Osteocyte (in vitro differentiated cells): ENCODE measurements at places on chromosomes 11 and 22.

DNA sequence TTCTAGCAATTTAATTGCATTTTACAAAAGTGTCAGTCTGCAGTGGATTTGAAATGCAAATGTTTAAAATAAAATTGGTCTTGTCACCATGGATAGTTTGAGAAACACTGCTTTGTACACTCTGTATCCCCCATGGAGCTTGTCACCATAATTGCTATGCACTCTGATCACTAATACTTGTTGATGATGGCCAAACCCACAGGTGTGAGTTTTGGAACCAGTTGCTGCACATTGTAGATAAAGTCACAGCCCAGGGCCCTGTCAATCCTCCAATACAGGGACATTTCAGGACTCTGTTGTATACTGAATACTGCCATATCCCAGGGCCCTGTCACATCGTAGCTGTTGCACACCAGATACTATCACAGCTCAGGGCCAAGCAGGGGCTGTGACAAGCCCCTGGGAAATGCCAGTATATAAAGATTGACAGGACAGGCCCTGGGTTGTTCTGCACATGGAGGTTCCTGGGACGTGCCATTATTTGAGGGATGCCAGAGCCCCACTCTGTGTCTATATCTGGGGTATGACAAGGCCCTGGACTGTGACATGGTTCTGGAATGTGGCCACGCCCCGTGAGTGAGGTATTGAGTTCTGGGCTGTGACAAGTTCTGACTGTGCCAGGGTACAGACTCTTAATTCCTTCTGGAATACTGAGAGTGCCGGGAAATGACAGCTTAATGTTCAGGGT lies 27.9 kb upstream of the SMPD1 start:
- DNase-seq, result no peak

DNA sequence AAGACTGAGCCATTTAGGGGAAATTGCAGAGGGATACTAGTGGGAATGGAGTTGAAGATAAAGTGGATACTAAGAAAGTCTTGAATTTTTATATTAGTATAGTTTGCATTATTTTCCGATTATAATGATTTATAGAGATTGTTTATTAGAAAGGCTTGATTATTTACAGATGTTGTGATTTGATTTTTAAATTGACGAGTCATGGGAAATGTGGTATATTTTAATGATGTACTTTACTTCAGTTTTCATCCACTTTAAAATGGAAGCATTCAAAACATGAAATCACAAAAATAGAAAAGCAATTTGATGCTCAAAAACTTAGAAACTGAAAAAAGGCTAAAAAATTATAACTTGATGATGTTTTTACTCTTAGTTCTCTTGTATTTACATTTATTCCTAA lies 21.2 kb downstream of the USP47 start:
- DNase-seq, result no peak

DNA sequence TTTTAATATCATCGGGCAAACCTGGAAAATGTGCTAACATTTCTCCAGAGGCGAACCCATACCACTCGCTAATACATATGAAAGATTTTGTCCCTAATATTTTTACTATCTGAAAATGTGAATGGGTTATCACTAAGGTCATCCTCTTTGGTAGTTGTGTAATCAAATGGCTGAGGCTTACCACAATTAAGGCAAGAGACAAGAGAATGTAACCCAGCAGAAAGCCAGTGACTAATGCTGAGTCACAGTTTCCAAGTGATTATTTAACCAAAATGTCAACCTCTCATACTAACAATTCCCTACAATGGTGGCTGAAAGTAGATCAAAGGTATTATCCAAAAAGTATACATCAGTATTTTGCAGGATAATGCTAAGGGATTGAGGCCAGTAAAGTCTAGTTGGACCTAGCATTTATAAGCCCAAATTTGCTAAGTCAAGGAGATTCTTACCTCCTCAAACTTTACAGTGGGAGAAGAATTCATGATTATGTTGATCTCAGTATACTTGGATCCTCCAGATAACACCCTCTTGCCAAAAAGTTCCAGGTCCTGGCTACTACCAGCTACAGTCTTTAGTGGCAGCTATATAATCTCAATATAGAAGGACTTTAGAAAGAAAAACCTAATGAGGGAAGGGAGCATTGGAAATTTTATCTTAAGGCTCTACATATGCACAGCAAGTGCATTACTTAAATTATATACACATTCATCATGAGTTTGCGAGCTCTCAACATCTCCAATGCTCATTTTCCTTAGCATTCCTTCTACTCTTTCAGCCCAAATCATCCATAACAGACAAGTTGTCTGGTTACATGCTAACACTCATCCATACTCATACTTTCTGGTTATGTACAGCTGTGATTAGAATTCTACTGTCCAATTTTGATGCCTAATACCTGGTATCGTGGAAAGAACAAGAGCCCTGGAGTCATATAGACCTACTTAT lies 25.4 kb downstream of the SIK3 start:
- DNase-seq, result no peak

DNA sequence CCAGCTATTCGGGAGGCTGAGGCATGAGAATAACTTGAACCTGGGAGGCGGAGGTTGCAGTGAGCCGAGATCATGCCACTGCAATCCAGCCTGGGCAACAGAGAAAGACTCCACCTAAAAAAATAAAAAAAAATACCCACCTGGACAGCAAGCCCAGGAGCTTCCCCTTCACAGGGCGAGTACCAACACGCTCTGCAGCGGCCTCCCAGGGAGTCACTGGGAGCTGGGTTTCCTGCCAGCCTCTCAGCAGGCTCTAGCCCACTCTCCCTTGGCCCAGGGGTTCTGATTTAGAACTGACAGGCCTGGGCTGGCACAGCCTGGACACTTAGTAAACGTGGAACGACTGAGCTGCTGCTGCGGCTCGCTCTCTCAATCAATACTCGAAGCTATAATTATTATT lies 2.0 kb upstream of the CABP7 start:
- no peak for DNase-seq

DNA sequence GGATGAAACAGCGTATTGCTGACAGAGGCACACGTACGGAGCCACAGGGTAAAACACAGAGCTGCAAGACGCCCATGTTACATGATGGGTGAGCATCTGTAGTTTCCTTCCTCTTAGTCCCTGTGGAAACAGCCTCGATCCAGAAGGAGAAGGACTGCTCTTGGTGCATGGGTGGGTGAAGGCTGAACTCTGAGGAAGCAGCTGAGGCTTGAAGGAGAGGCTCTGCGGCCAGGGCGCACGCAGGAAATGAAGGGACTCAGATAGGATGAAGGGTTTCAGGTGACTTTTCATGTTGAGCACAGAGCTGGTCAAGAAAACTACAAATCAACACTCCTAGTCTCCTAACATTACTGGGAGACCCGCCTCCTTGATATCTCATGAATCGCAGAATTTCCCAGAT lies 65.7 kb upstream of the ADA2 start:
- no peak for DNase-seq

GRCh38 chr22:45907996-45908395 lies 69.0 kb downstream of the WNT7B start:
- no peak for DNase-seq

DNA sequence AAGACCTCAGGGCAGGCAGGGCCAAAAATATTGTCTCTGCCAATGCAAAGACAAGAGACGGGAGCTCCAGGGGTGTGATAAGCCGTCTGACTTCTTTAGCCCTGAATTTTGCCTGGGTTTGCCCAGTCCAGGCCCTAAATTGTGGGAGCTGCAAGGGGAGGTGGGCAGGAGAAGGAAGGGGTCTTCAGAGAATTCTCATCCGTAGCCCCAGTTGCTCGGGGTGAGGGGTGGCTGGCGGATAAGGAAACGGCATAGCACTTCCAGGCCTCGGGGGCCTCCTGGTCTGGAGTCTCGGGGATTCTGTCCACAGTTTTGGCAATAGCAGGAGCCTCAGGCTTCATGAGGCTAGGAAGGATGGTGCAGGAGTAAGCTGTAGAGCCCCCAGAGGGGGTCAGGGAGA lies 7.4 kb downstream of the CD5 start:
- DNase-seq, result no peak

- no peak for DNase-seq
These were observed 17.5 kb upstream of the SHISAL1 start for GRCh38 chr22:44330188-44330743.

GRCh38 chr11:8258289-8258688 lies 5.4 kb downstream of the LMO1 start:
- no peak for DNase-seq

DNA sequence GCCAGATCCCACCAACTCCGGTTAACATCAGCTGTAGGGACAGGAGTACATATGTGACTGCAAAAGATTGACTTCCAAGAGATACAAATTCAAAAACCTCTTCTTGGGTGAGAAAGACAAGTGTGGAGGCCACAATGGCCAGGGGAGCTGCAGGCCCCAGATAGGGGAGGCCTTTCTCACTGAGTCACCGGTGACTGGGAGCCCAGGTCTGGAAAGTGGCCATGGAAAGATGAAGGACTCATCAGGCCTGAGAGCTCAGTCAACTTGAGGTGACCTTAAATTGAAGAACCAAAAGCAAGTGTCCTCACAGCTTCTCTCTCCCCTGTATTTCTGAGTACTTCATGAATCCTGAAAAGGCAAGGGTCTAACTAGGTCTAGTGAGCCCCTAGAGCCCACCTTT lies 90.4 kb upstream of the CLPB start:
- no peak for DNase-seq

DNA sequence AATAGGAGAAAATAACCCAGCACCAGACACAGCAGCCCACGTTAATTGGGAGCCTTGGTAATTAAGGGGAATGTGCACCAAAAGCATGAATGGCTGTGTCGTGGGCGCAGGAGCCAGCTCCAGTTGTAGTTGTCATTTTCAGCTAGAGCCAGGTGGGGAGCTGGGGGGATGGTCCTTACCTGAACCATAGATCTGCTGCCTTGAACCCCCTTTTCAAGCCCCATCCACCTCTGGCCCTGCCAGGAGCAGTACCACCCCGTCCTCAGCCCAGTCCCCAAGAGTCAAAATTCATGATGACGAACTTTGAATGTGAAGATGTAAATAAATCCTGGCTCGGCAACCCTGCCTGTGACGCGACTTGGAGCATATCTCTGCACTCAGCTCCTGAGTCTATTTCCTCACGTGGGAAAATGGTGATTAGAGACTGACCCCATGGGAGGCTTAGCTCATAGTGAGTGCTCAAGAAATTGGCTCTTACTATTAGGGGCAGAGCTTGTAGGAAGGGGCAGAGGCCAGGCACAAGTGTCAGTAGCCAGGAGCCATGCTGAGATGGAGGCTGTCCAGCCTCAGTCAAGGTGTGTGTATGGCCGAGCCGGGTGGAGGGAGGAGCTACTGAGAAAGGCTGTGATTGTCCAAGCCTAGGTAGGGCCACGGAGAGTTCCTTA lies 794 bp upstream of the FXYD6 start:
- DNase-seq, result peak; percentile 63

GRCh38 chr11:57668434-57668782 lies 494 bp downstream of the ZDHHC5 start:
- DNase-seq, result no peak

DNA sequence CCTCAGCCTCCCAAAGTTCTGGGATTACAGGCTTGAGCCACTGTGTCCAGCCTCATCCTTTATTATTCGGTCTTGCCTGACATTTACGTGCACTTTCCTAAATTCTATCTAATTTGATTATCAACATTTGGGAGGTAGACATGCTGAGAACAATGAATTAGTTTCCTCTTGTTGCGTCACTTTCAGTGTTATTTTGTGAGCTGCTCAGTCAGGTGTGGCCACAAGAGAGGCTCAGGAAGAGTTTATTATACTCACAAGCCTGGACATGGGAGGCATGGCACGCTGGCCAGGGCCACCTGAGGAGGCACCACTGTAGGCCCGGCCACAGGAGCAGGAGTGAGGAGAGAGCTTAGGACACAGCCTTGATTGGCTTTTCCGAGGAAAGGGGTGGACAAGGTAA lies 59.7 kb upstream of the RBFOX2 start:
- DNase-seq, result no peak

GRCh38 chr11:7640816-7641215 lies 32.5 kb downstream of the CYB5R2 start:
- no peak for DNase-seq

DNA sequence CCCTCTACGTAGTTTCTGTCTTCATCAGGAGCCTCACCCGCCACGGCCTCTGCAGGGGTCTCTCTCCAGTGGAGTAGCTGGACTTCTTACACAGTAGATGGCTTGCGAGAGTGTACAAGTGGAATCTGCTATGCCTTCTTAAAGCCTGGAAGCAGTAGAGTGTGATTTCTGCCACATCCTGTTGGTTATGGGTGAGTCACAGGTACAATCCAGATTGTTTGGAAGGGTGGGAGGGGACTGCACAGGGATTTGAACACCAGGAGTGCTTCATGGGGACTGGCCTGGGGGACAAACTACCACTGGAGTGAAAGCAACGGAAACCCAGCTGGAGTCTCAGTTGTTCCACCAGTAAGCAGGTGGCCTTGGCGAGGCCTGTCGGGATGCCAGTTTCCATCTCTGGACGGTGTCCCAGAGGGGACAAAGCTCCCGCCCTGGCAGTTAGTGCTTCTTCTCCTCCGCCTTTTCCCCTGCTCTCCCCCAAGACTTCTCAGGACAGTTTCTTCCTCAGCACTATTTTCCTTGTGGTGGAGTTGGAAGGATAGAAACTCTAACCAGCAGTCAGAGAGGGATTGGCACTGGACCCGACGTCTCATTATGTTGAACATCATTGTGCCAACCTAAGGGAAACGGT lies 85.0 kb upstream of the RCN1 start:
- no peak for DNase-seq

DNA sequence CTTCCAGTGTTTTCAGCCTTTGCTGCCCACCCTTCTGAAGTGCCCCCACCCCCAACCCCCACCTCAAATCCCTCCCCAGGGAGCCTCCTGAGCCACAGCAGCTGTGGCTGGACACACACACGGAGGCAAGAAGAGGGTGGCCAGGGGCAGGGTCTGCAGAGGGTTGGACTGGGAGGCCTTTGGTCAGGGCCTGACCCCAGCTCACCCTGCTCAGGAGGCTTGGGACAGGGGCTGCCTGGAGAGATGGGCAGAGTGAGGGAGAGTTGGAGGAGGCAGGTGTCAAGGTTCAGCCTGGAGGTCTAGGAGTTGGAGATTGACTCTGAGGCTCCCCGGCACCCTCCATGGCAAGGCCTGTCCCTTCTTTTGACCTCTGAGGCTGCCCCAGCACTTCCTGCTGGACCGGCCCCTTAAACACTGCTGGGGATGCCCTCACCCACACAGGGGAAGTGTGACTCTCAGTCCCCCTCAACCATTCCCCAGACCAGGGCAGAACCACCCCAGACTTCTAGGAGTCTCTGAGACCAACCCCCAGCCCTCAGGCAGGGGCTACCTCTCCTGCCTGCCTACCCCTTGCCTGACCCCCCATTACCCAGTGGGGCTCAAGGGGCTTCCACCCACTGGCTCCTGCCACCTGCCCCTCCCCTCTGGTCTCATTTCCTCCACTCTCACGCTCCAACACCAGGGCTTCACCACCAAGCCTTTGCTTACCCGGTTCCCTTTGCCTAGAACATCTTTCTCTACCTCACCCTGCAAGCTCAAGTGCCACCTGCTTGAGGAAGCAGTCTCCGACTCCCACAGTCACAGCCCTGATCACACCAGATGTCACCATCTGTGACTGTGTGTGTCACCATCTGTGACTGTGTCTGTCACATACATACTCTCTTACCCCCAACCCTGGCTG lies 8.6 kb downstream of the ARAP1 start:
- no peak for DNase-seq
